Activated CD8-positive, alpha-beta memory T cell treated with anti-CD3 and anti-CD28 coated beads for 1 hour (primary cell): ENCODE measurements at places on chromosomes 7 and 10.

DNA sequence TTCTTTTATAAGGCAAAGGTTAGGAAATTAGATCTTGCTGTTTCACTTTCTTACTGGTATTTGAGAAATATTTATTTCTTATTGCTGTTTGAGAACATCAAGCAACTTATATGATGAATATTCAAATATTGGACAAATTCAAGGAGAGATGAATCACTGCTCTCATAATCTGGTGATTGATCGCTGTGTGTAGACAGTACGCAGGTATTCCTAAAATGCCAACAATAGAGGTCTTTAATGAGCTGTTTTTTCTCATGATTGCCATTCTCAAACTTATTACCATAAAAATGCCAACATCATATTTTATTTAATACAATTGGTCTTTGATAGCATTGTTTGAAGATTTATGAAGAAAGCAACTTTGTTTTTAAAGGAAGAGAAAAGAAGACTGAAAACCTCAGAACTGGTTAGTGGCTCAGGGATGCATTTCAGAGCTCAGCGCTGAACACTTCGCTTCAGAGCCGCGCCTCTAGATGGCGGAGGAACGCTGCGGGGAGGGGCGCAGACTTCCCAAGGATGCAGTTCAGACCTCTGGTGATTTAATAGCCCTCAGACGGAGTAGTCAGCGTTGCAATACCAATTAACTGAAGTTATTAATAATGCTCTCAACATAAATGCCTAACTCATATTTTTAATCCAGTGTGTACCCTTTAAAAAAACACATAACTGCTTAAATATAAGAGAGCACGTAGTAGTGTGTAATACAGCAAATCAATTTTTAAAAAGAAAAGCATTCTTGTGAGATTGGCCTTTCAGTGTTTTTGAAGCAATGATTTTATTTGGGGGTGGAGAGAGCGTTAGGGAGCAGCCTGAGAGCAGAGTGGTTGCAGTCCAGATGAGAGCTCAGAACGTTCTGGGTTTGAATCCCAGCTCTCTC lies 38.5 kb upstream of the STEAP4 start:
- DNase-seq = no peak

GRCh38 chr7:26868841-26869495 lies 4.6 kb upstream of the SKAP2 start:
- no peak for DNase-seq

GRCh38 chr7:125257617-125258016 lies 328.0 kb upstream of the POT1 start:
- DNase-seq = no peak

GRCh38 chr10:104802941-104803340 lies 161.9 kb downstream of the SORCS3 start:
- DNase-seq = no peak

GRCh38 chr10:110843796-110844616 lies 27.7 kb upstream of the PDCD4 start:
- no peak for DNase-seq

DNA sequence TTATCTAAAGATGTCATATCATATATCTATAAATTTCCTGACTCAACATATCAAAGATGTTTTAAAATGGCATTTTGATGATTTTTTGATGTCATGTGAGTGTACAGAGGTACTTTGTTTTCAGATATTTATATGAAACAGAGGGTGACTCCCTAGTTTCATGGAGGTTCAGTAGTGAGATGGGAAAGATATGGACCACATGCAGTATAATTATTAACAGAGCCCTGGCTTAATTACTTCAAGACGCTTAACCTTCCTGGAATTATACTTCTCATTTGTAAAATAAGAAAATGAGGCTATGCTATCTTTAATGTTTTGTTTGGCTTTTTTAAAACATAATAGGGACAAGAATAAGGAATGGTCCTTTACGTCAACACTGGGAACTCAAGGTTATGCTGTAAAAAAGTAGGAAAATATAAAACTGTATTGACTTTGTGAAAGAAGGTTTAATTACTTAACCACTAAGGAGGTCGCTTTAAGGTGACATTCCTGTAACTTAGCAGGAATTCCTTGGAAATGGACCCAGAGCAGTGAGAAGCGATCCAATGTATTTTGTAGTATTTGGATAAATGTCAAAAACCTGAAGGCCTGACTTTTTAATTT lies 821.0 kb upstream of the IGFBP3 start:
- DNase-seq = no peak

- no peak for DNase-seq
Observed at GRCh38 chr7:50372923-50373322, 68.4 kb downstream of the IKZF1 start.

DNA sequence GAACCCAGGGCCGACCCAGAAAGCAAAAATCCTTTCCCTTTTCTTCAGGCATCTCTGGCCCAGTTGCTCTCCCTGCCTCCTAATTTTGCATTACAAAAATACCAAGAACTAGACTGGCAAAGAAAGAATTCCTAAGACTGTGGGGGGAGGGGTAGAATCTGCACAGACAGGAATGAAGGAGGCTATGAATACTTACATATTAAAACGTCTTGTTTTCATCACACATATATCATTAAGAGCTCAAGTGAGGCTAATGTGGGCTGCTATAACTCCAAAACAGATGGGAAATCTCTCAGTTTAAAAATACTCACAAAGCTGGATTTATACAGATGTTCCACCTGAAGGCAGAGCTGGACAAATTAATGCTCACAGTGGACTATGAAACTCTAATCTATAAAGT lies 29.2 kb upstream of the MKX start:
- no peak for DNase-seq

GRCh38 chr10:101726115-101726387 lies 31.1 kb upstream of the FBXW4 start:
- no peak for DNase-seq

DNA sequence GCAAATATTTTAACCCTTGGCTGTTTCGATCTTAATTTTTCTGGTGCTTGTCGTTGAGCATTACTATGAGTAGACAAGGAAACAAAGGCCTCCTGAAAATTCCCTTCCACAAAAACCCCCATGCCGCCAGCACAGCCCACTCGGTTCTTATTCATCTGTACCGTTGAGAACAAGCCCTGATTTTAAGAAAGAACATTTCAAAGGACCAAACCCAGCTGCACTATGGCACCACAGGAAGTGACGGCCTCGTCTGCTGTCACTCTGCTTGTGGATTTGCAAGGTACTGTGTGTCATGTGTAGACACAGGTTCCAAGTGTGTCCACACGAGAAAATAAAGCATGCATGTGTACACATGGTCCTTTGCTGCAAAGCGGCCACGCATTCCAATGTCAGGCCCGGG lies 285.2 kb downstream of the DNAJB6 start:
- DNase-seq = no peak

- DNase-seq = no peak
Observed at GRCh38 chr10:63110940-63111339, 22.2 kb upstream of the NRBF2 start.

DNA sequence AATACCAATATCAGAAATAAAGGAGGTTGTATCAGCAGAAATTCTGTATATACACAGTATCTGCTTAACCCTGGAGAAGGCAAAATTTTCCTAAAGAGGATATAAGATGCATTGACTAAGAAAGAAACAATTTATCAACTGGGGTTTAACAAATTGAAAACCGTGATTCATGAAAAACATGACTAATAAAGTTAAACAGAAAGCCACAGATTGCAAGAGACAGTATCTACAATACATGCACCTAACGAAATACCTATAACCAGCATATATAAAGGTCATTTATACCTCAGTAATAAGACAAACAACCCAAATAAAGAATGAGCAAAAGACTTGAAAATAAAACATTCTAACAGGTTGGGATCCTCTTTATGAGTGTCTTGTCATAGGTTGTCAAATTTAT lies 101.8 kb downstream of the IQUB start:
- no peak for DNase-seq

GRCh38 chr10:99450156-99450555 lies 19.7 kb upstream of the GOT1 start:
- no peak for DNase-seq

DNA sequence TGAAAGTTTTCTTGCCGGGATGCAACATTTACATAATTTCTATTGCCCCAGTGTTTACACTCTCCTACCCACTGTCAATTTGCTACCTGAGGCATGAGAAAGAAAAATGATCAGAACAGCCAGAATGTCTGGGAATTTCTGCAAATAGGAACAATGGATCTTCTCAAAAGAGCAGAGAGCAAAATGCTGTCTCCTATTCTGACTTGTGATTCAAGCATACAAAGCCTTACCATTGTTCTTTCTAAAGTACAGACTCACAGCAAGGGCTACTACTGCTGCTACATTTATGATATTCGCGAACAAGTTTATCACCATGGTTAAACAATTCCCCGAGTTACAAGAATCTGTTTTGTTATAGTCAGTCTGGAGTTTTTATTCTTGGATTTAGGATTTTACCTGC lies 329.9 kb upstream of the CELF2 start:
- DNase-seq = no peak

DNA sequence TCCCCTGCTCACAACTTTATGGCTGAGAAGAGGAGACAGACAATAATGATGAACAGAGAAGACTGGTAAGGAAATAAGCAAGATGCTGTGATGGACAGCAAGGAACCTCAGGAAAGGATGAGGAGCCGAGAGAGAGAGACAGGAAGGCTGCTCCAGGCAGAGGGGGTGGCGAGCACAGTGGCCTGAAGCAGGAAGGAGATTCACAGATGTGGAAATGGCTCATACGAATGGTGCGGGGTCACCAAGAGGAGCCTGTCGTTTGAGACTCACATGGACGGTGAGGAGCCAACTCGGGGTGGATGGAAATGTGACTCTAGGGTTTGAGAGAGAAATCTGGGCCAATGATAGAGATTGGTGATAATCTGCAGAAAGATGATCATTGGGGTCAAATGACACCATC lies 43.7 kb downstream of the KIAA1549 start:
- DNase-seq = no peak

GRCh38 chr10:49534670-49535381 lies 4.1 kb downstream of the ERCC6 start:
- DNase-seq = no peak

GRCh38 chr7:96238474-96238873 lies 83.4 kb downstream of the SLC25A13 start:
- no peak for DNase-seq

DNA sequence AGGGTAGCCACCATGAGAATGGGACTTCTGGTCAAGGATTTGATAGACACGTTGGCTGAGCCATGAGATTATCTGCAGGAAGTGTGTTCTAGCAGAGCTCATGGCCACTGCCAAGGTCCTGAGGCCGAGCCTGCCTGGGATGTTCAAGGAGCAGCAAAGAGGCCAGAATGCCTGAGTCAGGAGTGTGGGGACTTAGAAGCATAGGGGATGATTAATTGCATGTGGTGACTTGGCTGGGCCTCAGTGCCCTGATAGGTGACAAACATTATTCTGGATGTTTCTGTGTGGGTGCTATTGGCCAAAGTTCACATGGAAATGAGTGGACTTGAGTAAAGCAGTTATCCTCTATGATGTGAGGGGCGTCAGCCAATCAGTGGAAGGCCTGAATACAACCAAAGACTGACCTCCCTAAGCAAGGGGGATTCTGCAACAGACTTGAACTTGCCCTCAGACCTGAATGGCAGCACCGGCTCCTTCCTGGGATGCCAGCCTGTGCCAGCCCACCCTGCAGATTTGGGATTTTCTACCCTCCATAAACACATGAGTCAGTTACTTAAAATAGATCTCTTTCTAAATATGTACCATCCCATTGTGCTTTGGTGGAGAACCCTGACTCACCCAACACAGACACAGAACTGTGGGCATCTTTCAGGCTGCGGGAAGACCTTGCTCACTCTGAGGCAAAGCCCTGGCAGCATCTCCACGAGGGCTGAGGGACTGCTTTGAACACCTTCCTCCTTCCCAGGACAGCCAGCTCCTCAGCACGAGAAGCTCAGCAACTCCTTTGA lies 363.9 kb upstream of the MGMT start:
- DNase-seq = no peak

GRCh38 chr7:151232917-151233701 lies 826 bp downstream of the CHPF2 start:
- DNase-seq = peak; percentile 55

DNA sequence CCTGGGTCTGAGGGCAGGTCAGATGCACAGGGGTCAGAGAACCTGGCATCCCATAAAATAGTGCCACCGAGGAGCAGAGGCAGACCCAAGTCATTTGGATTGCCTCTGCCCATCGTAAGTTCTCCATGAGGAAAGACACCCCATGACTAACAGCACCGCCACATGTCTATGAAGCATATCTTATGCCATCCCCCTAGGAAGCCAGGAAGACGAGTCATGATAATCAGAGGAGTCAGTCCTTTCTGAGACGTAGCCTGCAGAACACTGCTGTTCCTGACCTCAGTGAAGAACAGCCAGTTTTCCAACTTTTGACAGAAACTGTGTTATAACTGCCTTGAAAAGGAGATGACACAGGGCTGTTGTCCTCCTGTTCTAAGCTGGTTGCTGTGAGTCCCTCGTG lies 51.2 kb downstream of the INSYN2A start:
- no peak for DNase-seq

GRCh38 chr10:71232089-71232998 lies 20.0 kb downstream of the UNC5B start:
- DNase-seq = no peak

DNA sequence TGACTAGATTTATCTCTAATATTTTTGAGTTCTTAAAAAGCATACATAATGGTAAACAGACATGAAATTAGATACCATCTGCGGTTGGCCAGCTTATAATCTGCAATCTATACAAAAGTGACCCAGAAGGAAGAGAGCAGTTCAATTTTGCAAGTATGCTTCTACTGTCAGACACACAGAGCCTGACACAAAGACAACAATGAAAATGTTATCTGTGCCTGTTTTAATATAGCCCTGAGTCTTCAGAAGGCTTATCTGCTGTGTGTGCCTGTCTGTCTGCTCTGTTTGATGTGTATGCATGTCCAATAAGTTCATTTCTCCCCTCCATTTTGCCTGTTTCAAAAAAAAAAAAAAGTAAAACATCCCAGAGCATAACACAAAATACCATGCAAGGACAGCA lies 73.3 kb upstream of the FHIP2A start:
- DNase-seq = no peak

DNA sequence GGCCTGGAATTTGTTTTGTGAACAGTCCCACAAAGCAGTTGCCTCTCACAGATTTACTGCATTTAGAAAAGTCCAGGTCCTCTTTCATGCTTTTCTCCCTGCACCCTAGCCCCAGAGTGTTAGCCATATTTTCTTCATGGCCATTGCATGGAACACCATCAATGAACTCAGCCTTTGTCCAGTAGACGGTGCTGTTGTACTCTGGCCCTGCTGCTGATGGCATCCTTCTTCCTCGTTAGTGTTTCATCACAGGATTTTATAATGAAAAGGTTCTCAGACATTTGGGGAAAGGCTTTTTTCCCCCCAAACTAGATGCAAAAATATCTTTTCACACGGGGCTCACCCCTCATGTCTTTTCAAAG lies 93.0 kb upstream of the SLC25A13 start:
- DNase-seq = no peak

DNA sequence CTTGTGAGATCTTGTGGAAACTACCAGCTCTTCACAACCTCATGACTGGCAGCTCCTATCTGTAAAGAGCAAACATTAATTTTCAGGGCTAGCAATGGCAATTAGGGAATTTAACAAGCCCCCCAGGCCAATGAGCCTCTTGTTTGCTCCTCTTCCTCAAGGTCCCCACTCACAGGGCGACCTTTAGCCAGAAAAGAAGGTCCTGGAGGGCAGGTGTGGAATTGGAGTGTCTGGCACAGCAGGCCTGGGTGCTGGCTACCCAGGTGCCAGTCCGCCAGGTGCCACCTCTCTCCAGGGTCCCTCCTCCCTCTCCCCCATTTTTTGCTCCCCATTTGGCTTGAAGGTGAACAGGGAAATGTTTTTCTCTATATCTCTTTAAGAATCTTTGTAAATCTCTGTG lies 1.9 kb upstream of the CEP55 start:
- no peak for DNase-seq

- no peak for DNase-seq
Observed at GRCh38 chr7:40500219-40500618, 365.4 kb downstream of the SUGCT start.
